ENCODE measurements at places on chromosomes 11 and 22.

- DNase-seq = no peak
Measured at GRCh38 chr11:64198511-64198910, 8.0 kb upstream of the FERMT3 start.

GRCh38 chr11:64607381-64607985, 16.5 kb downstream of the SLC22A12 start:
- no peak for DNase-seq

DNA sequence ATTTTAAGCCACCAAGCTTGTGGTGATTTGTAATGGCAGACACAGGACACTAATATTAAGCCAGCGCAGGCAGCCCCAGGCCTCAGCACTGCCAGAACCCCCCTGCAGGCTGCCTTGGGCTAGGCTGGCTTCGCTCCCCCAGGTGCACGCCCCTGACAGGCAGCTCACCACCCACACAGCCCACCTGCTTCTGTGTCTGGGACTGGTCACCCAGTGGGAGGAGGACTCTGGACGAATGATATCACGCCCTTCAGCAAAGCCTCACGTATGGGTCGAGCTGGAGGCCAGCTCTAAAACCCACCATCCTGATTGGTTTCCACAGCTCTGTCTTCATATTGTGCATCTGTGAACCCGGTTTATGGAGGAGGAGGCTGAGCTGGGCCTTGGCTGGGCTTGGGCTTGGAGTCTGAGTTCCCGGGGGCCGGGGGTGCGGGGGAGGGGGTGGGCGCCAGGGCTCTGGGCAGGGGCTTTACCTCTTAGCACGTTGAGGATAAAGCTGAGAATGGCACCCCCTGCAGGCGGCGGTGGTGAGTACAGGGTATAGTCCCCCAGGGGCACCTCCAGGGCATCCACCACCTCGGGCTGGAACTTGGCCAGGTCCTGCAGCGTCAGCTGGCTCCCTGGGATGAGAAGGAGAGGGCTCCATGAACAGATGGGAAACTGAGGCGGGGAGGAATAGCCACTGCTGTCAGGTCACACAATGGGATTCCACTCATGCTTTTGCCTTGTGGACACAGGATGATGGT, 13.8 kb downstream of the GGT5 start:
- DNase-seq = no peak

DNA sequence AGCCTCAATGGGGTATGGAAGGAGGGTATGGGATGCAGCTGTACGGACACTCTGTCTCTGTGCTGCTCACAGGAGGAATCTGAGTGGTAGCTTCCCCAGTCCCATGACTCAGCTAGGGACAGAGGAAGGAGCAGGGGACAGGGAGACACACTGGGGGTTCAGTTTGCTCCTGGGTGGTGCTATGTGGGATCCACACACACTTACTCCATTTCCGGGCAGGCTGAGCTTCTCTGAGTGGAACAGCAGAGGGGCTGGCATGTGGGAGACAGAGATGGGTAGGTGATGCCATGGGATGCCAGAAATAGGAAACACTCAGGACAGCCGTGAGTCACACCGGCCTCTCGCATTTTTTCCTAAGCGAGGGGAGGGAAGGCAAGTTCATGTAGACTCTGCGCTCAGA, 59.2 kb upstream of the KIRREL3 start:
- peak; percentile 22 for DNase-seq

All from fibroblast of skin of right quadriceps (primary cell).